Stimulated activated CD4-positive, alpha-beta T cell treated with anti-CD3 and anti-CD28 coated beads, TNF-alpha, amount 100 ng/mL, for 4 hours (primary cell): ENCODE measurements at places on chromosomes 3 and 15.

DNA sequence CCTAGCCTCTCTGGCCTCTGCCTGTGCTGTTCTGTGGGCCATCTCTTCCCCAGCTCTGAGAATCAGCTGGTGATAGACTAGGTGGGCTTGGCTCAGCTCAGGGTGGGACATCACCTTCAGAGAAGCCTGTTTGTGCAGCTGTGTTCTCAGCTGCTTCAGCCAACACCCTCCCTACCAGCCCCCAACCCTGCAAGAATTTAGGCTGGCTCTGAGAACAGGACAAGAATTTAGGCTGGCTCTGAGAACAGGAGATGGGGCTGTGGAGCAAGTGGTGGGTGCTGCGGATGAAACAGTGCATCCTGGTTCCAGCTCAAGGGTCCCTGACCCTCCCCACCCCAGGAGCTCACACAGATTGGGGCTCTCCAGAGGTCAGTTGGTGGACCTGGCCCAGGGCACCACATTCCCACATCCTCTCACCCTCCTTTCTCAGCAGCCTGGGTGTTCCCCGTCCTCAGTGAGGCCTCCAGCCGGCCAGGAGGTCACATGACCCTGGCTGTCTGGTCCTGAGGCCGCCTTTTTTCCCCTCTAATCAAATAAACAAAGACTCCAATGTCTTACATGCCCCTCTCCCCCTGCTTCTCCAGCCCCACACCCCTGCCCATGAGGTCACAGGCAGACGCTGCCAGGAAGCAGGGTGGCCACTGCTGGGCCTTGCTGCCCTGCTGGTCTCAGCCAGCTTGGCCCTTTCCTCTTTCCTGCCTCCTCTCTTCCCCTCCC, 14.9 kb downstream of the PLEKHO2 start:
- DNase-seq = no peak

DNA sequence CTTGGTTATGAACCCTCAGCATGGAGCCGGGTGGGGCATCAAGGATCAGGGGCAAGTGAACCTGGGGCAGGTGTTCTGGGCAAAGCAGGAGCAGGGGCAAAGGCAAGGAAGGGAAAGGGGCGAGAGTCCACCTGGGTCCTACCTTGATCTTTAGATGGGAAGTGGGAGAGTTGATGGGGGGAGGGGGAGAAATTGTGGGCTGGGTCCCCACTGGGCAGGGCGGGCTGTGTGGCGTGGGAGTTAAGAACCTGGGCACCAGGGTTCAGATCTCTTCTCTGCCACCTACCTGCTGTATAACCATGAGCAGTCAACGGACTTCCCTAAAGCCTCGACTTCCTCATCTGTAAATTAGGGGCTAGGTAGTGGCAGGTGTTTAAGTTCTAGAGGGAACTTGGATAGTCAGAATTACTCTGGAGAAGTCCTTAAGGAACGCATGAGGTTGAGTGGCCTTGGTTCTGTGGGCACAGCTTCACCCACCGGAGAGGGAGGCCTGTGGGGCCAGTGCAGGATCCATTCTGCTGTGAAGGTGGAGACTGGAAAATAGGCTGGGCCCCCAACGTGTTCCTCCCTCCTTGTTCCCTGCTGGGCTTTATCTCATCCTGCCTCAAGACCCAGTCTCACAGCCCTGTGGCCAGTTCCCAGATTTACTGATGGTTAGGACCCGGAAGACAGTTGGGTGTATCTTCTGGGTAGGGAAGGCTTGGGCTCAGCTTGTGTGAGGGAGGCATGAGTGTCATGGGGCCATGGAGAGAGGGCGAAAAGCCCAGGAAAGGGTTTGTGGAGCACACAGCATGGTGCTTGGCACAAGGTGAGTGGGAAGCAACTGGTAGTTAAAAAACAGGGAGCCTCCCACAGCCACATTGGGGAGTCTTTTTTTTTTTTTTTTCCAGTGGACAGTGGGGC, 90.6 kb downstream of the EEFSEC start:
- no peak for DNase-seq

GRCh38 chr3:143507735-143508580, 340.3 kb downstream of the SLC9A9 start:
- no peak for DNase-seq

DNA sequence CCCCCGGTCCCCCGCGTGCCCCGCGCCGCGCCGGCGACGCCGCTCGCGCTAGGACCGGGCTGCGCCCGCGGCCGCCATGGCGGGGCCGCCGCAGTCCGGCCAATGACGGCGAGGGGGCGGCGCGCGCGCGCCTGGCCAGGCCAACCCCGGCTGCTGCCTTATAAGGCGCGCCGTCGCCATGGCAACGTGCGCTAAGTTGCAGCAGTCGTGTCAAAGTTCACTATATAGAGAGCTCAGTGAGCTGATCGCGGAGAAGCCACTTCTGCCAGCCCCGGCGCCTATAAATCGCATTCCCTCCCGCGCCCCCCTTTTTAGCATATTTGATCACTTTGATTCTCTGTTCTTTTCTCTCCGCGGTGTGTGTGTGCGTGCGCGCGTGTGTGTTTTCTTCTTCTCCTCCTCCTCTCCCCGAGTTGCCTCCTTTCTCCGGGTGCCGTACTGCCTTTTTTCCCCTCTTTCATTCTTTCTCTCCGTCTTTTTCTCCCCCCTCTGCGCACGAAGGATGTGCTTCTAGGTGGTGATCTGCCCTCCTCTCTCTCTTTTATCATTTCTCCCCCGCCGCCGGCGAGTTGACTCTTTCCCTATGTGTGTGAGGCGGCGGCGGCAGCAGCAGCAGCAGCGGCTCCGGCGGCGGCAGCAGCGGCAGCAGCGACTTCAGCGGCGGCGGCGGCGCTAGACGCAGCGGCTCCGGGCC, at the start of gene NR2F2:
Gene NR2F2, plus strand, starts transcription at position 251 of the 694 bp plus-strand sequence. CDS start 1,406 bp downstream, outside the sequence.
- DNase-seq = no peak

- no peak for DNase-seq
Measured at GRCh38 chr3:105473521-105474223, 107.0 kb downstream of the ALCAM start.

GRCh38 chr3:114411190-114411668, 117.4 kb downstream of the TIGIT start:
- DNase-seq = no peak

- DNase-seq = no peak
Measured at GRCh38 chr3:180329187-180329586, 272.8 kb upstream of the TTC14 start.

DNA sequence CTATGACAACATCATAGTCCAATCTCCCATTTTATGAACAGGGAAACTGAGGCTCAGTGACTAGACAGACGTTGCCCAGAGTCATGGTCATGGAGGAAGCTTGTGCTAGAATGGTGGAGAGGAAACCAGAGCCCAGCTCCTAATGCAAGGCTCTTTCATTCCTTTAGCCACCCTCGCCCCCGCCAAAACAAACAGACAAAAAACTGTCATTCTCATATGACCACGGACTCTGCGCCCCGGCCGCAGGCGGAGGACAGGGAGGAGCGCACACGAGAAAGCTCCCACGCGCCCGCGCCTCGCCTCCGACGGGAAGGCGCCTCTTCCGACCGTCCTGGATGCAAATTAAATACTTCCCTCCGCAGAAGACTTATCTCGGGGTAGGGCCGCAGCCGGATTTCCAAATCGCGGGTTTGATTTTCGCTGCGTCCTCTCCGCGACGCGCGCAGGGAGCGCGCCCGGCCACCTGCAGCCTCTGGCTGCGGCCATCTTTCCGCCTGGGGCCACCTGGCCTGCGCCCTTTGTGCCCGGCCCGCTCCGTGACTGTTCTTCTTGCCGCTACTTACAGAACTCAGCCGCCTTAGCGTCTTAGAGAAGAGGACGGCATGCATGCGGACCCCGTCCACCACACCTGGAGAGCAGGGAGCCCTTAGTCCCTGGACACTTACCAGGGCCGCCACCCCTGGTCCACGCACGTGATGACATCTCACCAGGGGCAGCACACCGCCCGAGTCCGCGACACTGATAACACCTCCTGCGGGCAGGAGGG, 670 bp upstream of the ATP13A3 start:
- no peak for DNase-seq

DNA sequence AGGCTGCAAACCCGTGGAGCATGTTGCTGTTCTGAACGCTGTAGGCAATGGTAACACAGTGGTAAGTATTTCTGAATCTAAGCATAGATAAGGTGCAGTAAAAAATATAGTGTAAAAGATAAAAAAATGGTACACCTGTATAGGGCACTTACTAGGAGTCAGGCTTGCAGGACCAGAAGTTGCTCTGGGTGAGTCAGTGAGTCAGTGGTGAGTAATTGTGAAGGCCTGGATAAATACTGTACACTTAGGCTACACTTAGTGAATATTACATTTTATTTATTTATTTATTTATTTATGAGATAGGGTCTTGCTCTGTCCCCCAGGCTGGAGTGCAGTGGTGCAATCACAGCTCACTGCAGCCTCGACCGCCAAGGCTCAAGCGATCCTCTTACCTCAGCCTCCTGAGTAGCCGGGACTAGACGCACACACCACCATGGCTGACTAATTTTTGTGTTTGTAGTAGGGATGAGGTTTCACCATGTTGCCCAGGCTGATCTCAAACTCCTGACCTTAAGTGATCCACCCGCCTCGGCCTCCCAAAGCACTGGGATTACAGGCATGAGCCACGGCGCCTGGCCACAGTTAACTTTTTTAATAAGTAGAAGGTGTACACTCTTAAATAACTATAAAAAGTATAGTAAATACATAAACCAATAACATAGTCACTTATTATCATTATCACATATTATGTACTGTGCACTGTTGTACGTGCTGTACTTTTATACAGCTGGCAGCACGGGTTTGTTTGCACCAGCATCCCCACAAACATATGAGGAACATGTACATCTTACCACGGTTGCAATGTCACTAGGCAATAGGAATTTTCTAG, 155.1 kb downstream of the IGF1R start:
- DNase-seq = no peak

DNA sequence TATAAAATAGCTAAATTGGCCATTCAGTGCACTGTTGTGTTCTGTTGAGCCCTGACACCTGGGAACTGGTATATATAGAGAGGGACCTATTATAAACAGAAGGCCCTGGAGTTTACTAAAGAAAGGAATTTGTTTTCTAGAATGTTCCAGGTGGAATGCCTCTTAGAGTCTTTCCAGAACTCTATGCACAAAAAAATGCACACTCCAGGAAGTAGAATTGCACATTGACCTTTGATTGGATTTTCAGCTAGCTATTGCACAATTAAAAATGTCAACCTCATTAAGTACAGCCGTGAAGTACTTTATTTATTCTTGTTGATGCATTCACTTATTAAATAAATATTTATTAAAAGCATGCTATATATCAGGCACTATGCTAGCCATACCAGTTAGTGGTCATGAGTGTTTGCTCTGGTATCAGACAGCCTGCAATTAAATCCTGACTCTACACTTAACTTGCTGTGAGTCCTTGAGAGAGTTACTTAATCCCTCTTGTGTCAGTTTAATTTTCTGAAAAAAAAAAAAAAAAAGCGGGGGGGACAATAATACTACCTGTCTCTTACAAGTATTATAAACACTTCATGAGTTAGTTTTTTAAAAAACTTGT, 40.8 kb downstream of the NDUFB4 start:
- no peak for DNase-seq

- DNase-seq = no peak
Measured at GRCh38 chr3:11168881-11169805, 14.8 kb downstream of the HRH1 start.

GRCh38 chr3:126213379-126214028, 33.1 kb upstream of the ALDH1L1 start:
- no peak for DNase-seq

DNA sequence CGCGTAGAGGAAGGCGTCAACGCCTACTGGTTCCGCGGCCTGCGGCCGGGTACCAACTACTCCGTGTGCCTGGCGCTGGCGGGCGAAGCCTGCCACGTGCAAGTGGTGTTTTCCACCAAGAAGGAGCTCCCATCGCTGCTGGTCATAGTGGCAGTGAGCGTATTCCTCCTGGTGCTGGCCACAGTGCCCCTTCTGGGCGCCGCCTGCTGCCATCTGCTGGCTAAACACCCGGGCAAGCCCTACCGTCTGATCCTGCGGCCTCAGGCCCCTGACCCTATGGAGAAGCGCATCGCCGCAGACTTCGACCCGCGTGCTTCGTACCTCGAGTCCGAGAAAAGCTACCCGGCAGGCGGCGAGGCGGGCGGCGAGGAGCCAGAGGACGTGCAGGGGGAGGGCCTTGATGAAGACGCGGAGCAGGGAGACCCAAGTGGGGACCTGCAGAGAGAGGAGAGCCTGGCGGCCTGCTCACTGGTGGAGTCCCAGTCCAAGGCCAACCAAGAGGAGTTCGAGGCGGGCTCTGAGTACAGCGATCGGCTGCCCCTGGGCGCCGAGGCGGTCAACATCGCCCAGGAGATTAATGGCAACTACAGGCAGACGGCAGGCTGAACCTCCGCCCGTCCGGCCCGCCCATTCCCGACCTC, 4.1 kb downstream of the ISLR2 start:
- DNase-seq = no peak

DNA sequence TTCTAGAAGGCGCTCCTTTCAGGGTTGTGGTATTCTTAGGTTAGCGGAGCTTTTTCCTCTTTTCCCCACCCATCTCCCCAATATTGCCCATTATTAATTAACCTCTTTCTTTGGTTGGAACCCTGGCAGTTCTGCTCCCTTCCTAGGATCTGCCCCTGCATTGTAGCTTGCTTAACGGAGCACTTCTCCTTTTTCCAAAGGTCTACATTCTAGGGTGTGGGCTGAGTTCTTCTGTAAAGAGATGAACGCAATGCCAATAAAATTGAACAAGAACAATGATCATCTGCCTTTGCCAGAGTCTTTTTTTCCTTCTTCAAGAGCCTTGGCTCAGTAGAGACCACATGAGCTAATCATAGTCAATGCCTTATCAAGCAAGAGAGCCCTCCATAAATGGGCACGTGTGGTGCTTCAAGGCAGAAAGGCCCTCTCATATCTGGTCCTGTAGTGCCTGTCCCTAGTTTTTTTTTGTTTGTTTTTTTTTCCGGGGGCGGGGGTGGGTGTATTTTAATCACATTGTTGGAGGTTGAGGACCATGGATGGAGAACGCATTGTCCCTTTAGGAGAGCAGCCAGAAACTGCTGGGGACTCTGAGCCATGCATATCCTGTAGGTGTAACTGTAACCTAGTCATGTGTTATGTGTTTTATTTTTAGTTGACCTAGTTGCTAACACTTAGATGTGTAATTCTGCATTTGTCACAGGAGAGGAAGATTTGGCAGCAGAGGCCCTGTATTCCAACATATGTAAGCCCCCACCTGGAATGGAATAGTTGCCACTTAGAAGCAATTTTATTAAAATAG, 64.7 kb upstream of the ACAD9 start:
- no peak for DNase-seq

DNA sequence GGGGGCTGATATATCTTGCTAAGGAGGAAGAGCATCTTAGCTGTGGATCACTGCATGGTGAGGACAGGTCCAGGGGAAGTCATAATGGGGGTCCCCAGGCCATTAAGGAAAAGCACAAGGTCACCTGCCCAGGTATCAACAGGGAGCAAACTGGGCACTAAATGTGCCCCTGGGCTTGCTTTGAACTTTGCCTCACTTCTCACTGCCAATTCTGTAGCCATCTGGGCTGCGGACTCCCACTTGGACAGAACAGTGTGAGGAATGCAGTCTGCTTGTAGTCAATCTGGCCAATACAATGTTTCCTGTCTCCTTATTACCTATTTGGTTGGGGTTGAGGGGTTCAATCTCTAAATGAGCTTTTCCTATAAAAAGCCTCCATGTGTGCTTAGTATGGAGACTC, 21.3 kb downstream of the ARRDC4 start:
- DNase-seq = no peak
